ENCODE measurements at places on chromosomes 2 and 18.

GRCh38 chr2:98467082-98467536 lies 22.5 kb downstream of the INPP4A start:
- DNase-seq, result no peak

GRCh38 chr18:60022671-60023276 lies 123.0 kb downstream of the PMAIP1 start:
- no peak for DNase-seq

DNA sequence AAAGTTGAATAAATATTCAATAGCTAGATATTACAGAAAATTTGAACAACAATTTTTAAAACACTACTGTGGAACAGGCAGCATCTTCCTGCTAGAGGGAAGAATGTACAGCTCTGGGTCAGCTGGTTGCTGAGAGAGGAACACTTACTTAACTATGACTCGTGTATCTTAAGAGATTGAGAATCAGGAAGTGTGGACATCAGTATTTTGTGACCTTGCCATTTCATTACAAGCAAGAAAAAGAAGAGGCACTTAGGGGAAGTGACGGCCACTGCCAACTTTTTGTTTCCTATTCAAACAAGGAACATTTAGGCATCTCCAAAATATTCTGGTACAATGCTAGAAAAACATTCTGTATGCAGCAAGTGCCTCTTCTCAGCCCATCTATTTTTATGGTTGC lies 45.9 kb downstream of the ITPRID2 start:
- no peak for DNase-seq

GRCh38 chr2:60679036-60679780 lies 76.9 kb upstream of the PAPOLG start:
- no peak for DNase-seq

GRCh38 chr2:59066787-59067399 lies 825.8 kb upstream of the FANCL start:
- DNase-seq, result no peak

DNA sequence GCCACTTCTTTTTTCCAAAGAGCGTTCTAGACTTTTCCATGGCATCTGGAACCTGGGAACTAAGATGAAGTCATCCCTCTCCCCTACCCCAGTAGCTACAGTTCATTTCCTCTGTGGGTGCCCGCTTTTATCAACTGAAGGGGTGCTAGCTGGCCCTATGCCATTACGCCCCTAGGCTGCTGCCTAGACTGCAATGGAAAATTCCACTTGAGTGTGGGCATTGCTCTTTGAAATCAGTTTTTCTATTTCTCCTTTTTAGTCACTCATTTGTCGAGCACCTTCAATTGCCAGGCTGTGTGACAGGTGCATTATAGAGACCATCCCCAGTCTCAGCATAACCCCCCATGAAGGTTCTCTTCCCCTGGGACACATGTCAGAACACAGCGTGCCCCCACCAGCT lies 7.3 kb downstream of the TEX51 start:
- DNase-seq, result no peak

GRCh38 chr2:39632876-39633275 lies 32.8 kb upstream of the TMEM178A start:
- no peak for DNase-seq

GRCh38 chr2:239224199-239224570 lies 176.6 kb downstream of the HDAC4 start:
- no peak for DNase-seq

DNA sequence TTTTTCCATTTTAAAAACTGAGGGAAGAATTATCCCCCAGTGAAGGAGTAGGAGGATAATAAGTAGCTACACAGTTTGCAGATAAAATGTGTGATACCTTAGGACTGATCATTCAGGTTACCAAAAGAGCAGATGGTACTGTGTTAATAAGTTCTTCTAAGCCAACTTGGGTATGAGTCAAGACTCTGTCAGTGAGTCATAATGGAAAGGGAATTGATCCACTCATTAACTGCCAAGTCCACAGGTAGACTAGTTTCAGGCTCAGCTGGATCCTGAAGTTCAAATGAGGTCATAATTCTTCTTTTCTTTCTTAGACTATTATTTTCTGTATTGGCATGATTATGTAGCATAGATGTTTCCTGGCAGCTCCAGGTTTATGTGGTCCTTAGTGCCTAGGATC lies 142.4 kb upstream of the ALPP start:
- no peak for DNase-seq

GRCh38 chr2:143150287-143150686 lies 21.1 kb downstream of the ARHGAP15 start:
- DNase-seq, result no peak

- DNase-seq, result no peak
These were observed 263.2 kb downstream of the EN1 start for GRCh38 chr2:118584062-118584749.

GRCh38 chr18:78647018-78647417 lies 332.6 kb upstream of the SALL3 start:
- DNase-seq, result no peak

DNA sequence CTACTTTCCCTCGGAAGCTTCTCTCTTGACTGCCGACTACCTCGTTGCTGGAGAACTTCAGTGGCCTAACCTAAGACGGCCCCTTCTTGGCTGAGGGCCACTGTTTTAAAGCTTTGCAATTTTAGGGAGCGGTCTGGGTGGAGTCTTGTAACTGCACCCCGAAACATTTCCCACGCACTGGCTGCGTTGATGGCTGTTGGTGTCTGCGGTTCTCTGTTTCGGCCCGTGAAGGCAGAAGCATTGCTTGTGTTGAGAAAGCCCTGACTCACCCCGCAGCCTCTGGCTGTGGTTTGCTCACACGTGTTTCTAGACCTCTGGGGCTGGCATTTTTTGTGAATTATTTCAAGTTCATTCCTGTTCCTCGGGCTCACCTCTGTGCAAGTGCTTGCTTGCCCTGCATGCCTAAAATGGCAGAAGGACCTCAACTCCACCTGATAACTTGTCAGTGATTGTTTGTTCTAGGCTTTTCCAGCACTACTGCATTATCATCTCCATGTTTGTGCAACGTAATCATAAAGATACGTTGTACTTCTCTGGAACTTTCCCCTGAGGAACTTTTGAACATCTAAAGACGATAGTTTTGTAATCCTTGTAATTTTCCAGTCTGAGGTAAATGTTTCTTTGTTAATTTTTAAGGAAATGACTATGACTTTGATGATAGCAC lies 94.2 kb upstream of the DLX2 start:
- peak; percentile 22 for DNase-seq

- peak; percentile 78 for DNase-seq
These were observed 123.0 kb upstream of the SLC39A10 start for GRCh38 chr2:195533771-195534642.

- DNase-seq, result no peak
These were observed 103.7 kb upstream of the PXDN start for GRCh38 chr2:1847846-1848598.

DNA sequence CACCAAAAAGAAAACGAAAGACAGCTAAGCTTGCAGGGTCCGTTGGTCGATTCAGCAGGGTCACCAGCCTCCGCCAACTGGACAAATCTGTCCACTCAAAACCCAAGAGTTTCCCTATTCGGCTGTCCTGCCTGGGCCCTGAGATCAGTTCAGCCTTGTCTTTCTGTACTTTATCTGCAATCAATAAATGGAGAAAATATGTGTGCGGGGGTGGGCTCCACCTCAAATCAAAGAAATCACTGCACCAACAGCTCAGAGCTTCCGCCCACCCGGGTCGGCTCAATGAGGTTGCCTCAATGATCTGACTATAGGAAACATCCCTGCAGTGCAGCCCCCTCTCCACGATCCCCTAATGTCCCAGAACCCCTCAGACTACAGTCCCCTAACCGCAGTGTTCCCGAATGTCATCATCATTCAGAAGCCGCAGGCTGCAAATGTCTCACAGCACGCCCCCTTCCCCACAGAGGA lies 447 bp downstream of the GGCX start:
- DNase-seq, result no peak

- DNase-seq, result no peak
These were observed 105.4 kb downstream of the INHBB start for GRCh38 chr2:120451334-120451733.

GRCh38 chr2:173830170-173830569 lies 135.0 kb downstream of the SP3 start:
- no peak for DNase-seq

GRCh38 chr2:209091056-209091455 lies 332.8 kb upstream of the MAP2 start:
- DNase-seq, result no peak

DNA sequence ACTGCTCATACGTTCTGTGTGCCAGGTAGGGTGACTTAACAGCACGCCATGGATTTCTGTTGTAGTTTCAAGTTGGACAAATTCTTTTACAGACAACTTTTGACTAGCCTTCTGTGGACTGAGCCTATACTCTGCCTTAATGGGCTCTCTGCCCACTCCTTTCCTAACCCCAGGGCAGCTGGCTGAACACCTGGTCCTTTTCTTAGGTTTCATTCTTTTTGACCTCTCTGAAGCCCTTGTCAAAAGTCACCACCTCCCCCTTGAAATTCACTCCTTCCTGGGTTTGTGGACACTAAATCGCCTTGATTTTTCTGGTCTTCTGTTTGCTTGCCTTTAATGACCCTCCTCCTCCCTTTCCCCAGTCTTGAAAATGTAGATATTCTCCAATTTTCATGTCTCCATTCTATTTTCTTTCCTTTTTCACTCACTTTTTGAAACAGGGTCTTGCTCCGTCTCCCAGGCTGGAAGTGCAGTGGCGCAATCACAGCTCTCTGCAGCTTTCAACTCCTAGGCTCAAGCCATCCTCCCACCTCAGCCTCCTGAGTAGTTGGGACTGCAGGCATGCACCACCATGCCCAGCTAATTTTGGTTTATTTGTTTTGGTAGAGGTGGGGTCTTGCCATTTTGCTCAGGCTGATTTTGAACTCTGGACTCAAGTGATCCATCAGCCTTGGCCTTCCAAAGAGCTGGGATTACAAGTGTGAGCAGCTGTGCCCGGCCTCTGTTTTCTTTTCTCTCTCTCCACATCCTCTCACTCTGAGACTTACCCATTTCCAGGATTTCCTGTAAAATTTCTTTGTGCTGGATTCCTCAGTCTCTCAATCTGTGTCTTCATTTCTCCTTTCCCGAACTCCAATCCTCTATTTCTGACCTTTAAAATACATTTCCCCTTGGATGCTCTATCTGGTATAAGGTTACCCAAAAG lies 112.9 kb downstream of the PLB1 start:
- DNase-seq, result no peak

GRCh38 chr2:219485201-219485580 lies 13.5 kb upstream of the GMPPA start:
- no peak for DNase-seq

GRCh38 chr2:234091432-234091879 lies 41.0 kb downstream of the SPP2 start:
- DNase-seq, result no peak

- no peak for DNase-seq
These were observed 26.2 kb downstream of the ADI1 start for GRCh38 chr2:3492951-3493614.

DNA sequence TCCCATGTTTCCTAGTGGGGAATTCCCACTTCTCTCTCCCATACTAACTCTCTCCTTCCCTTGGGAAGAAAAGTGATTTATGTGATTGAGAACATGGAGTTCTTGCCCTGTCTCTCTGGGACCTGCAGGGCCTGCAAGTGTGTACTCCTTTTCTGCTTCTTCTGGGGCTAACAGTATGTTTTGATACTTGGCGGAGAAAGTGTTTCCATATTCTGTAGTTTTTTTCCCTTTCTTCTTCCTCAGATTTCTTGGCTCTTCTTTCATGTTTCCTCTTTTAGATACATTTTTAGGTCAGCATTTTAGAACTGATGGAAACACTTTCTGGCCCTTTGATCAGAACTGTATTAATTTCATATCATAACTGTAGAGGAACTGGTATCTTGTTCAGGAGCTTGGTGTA lies 352.2 kb downstream of the DLGAP1 start:
- DNase-seq, result no peak

- no peak for DNase-seq
These were observed 12.5 kb downstream of the CYP26B1 start for GRCh38 chr2:72134997-72135800.

GRCh38 chr18:63562284-63562683 lies 20.1 kb downstream of the SERPINB12 start:
- no peak for DNase-seq

DNA sequence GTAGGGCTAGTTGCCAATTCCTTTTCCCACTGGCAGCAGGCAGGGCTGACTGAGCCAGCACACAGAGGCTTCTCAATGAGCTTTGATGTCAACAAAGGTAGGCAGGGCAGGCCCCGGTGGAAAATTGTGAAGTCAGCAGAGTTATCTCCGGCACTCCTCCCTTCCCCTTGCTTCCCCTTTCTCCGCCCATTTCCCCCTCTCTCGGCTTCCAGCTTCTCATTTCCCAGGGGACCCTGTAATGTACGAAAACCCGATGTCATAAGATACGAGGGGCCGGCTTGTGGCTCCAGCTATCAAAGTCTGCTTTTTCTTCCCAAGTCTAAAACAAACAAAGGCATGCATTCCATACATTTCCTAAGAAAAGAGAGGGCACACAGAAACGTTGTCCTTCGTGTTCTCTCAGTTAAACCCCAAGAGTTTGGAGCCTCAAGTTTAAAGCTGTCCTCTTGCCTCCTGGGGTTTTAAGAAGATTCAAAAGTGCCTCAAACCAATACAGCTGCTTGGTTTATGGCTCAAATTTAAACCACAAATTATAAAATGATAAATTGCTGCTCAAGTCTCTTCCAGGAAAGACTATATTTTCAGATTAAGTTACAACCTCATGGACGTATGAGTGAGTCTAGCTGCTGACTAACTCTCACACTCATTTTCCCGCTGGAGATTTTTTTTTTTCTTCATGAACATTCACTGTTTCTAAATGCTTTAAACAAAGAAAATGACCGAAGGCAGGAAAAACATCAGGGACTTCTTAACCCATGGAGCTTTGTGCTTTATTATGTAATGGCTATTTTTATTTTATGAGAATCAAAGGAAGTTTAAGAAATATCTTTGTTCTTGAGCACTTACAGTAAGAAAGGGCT lies 27.2 kb upstream of the EML4 start:
- DNase-seq, result no peak

Data from activated CD8-positive, alpha-beta memory T cell treated with anti-CD3 and anti-CD28 coated beads, Interleukin-2, amount 50 U/mL, for 4 hours (primary cell).